ENCODE measurements at places on chromosomes 12 and 14. TPM values are rescaled to one million over a fixed set of nuclear protein-coding genes. Genes with fewer than 3 reads are reported as not detected.

GRCh38 chr12:26090836-26091510 lies 33.9 kb downstream of the BHLHE41 start:
- no peaks in the 10 kb centered on the region for H3K27me3 ChIP-seq
- no peaks in the 10 kb centered on the region for H3K36me3 ChIP-seq
- no peak overlapping the region for H3K27ac ChIP-seq
- H3K4me1 ChIP-seq: no peaks in the 10 kb centered on the region

GRCh38 chr12:97542666-97543280 lies 80.2 kb downstream of the RMST start:
- no peaks in the 10 kb centered on the region for H3K36me3 ChIP-seq
- no peaks in the 10 kb centered on the region for H3K27me3 ChIP-seq
- no peak overlapping the region for H3K27ac ChIP-seq
- no peaks in the 10 kb centered on the region for H3K4me1 ChIP-seq
- H3K4me3 ChIP-seq: no peak overlapping the region

GRCh38 chr14:68983191-68983590 lies 4.1 kb upstream of the ACTN1 start:
- peak overlapping the region; percentile 39 for H3K27ac ChIP-seq
- H3K27me3 ChIP-seq: no peaks in the 10 kb centered on the region
- H3K36me3 ChIP-seq: no peaks in the 10 kb centered on the region
- H3K4me3 ChIP-seq: no peak overlapping the region

- H3K4me1 ChIP-seq: no peaks in the 10 kb centered on the region
- H3K27ac ChIP-seq: no peak overlapping the region
- DNase-seq: no peak
These were observed 10.2 kb upstream of the C12orf43 start for GRCh38 chr12:121026274-121027045.

DNA sequence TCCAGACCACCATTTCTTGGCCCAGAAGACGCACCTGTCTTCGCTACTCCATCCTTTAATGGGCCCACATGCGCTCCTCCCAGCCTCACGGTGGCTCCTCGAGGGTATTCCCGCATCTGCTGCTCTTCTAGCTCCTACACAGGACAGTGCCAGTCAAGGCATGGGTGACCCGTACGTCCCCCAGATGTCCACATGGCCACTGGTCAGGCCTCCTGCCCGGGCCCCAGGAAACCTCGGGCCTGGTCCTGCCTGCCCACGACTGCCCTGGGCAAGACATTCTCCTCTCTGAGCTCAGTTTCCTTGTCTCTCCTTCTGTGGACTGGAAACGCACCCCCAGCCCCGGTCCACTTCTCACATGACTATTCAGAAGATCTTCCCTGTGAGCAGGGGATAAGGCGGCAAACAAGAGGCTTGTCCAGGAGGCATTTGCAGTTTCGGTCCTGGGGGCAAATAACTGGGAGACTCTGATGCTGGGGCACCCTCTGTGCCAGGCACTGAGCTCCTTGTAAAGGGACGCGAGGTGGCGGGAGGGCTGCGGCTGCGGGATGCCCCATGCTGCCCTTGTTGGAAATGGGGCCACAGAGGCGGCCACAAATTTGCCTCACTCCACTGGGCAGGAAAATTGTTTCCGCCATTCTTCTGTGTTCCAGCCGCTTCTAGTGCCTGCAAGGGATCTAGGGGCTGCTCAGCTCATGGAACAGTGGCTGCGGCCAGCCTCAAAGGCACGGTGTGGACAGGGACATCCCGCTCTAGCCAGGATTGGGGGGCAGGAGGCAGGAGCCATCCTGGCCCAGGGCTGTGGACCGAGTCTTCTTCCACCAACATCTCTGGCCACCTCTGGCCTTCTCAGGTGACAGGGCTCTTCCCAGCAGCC lies 6.8 kb upstream of the BEGAIN start:
- no peak overlapping the region for H3K4me3 ChIP-seq
- no peak for DNase-seq
- peaks cover 75% of the 10 kb centered on the region for H3K27me3 ChIP-seq
- H3K27ac ChIP-seq: no peak overlapping the region
- H3K36me3 ChIP-seq: no peaks in the 10 kb centered on the region

Gene ANO2
- total RNA-seq: 1.7 TPM

All from esophagus squamous epithelium (tissue), 5 donors.